ENCODE measurements at places on chromosomes 3 and 15. TPM values are rescaled to one million over a fixed set of nuclear protein-coding genes. Genes with fewer than 3 reads are reported as not detected.

- no peaks in the 10 kb centered on the region for H3K27me3 ChIP-seq
- no peak overlapping the region for H3K27ac ChIP-seq
- peaks cover 13% of the 10 kb centered on the region for H3K36me3 ChIP-seq
- H3K4me3 ChIP-seq = no peak overlapping the region
These were observed 39.6 kb upstream of the TKT start for GRCh38 chr3:53295410-53295809.

DNA sequence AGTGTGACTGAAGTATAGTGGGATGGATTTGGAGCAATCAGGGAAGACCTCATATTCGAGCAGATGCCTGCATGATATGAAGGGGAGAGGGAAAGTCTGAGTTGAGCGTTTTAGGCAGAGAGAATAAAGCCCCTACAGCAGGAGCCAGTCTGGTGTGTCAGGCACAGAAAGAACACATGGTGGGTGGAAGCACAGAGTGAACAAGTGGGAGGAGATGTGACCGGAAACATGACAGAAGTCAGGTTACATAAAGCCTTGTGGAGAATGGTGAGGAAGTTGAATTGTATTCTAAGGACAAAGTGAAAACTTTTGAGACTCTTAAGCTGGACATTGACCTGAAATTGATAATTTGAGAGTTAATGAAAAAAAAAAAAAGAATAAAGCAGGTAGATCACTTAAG lies 541.0 kb downstream of the PLOD2 start:
- no peaks in the 10 kb centered on the region for H3K27me3 ChIP-seq
- no peak overlapping the region for H3K27ac ChIP-seq
- no peak for DNase-seq
- H3K4me1 ChIP-seq = no peaks in the 10 kb centered on the region

- no peak overlapping the region for H3K4me3 ChIP-seq
- no peak for DNase-seq
- H3K4me1 ChIP-seq = no peaks in the 10 kb centered on the region
- peaks cover 3% of the 10 kb centered on the region for H3K27me3 ChIP-seq
- H3K36me3 ChIP-seq = no peaks in the 10 kb centered on the region
These were observed 13.8 kb downstream of the CLDN18 start for GRCh38 chr3:138023754-138024153.

- no peak overlapping the region for H3K4me3 ChIP-seq
- no peak for DNase-seq
- H3K4me1 ChIP-seq = peaks cover 11% of the 10 kb centered on the region
- no peak overlapping the region for H3K27ac ChIP-seq
These were observed 71.0 kb downstream of the SLMAP start for GRCh38 chr3:57826952-57827723.

DNA sequence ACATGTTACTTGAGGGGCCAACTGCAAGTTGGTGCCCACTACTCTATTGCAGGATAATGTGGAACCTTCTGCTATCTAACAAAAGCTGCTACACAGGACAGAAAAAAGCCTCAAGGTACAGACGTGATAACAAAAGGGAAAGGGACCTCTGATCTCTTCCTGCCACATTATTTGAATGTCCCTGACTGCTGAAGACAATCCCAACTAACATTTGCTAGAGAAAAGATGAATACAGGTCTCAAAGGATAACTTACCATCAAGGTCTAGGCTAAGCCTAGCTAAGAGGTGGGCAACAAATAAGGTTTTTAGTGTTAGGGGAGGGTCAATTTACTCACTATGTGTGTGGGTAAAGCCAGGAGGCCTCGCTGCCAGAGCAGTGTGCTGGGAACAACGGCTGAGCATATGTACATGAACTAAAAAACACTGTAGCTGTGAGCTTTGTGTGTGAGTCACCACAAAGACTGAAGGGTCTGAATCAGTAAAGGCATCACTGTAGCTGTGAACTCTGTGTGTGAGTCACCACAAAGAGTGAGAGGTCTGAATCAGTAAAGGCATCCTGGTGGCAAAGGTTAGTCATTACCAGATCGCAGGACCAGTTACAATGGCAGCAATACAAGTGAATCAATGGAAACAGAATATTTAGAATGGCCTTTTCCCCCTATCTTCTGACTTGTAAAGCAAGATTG lies 111.7 kb downstream of the LMLN start:
- peak overlapping the region; percentile 88 for H3K27ac ChIP-seq
- H3K4me3 ChIP-seq = no peak overlapping the region
- H3K27me3 ChIP-seq = peaks cover 7% of the 10 kb centered on the region
- no peaks in the 10 kb centered on the region for H3K36me3 ChIP-seq
- peak; percentile 73 for DNase-seq

- no peaks in the 10 kb centered on the region for H3K36me3 ChIP-seq
- H3K27me3 ChIP-seq = no peaks in the 10 kb centered on the region
These were observed 30.3 kb upstream of the SKIL start for GRCh38 chr3:170327040-170327808.

GRCh38 chr15:91853511-91853947 lies at the start of gene SLCO3A1:
Gene SLCO3A1, plus strand, starts transcription at chr15:91853708.
- no peaks in the 10 kb centered on the region for H3K36me3 ChIP-seq
- DNase-seq = peak; percentile 74
- peak within 1 kb of the TSS; percentile 78 for H3K4me3 ChIP-seq
- H3K27ac ChIP-seq = peak within 1 kb of the TSS; percentile 77
- peaks cover 64% of the 10 kb centered on the region for H3K4me1 ChIP-seq

GRCh38 chr3:183123891-183124290 lies 24.6 kb upstream of the MCCC1 start:
- no peaks in the 10 kb centered on the region for H3K27me3 ChIP-seq
- H3K4me3 ChIP-seq = no peak overlapping the region
- DNase-seq = no peak
- peaks cover 2% of the 10 kb centered on the region for H3K36me3 ChIP-seq
- peaks cover 6% of the 10 kb centered on the region for H3K4me1 ChIP-seq

DNA sequence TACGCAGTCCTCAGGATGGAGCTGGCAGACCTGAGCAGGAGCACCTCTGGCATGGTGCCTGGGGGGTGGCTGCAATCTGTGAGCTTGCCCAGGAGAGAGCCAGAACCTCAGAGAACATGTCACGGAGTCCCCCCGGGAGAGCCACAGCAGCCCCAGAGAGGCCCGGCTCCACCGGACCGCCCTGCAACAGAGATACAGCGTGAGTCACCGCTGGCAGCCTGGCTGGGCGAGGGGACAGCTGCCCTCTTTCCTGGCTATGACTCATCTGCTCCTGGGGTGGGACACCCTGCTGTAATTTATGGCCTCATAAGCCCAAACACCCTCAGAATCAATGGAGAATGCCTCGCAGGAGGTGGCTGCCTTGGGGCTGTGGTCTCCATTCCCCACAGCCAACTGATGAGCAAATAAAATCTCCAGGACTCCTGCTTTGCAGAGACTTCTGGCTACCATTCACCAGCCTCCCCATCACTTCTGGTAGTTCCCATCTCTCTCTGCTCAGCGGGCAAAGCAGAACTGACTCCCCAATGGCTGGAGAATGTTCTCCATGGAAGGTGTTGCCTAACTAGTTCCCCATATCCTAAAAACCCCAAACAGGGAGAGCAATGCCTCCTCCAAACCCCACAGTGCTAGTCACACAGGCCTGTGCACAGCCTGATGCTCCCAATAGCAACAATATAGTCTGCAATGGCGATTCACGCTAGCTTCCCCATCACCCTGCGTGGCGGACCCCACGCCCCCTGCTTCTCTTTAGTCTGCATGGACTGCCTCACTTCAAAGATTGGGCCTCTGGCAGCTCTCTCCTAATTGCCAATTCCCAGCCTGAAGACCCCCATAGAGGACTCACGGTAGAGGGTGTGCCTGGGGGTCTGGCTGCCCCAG lies 21.6 kb downstream of the ACSBG1 start:
- no peak overlapping the region for H3K4me3 ChIP-seq
- no peak overlapping the region for H3K27ac ChIP-seq
- DNase-seq = no peak

DNA sequence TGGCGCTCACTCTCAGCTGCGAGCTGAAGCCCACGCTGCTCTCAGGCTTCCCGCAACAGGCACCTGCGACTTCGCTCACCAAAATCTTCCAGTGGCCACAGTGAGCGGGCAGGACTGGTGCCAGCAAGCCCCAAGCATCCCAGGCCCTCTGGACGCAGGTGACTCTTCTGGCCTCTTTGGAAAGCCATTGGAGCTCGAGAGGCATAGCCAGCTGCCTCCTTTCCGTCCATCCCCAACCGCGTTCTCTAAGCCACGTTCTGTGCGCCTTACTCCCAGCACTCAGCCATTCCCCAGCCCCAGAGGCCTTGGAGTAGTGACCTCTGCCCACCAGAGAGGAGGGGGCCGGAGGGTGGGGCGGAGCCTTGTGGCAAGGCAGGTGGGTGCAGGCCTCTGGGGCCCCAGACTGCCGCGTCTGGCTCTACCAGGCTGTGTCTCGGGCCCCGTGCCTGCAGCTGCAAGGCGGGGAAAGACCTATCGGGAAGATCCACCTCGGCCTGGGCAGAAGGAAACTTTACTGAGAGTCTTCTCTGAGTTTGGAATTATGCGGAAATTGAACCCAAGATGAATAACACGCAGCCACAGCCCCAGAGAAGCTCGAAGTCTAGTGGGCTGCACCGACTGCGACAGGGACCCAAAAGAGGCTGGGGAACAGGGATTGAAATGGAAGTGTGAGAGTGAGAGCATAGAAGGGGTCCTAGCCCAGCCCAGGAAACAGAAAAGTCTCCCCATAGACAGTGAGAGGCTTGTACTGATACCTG lies 3.6 kb upstream of the SOX14 start:
- peaks cover 5% of the 10 kb centered on the region for H3K4me1 ChIP-seq
- no peaks in the 10 kb centered on the region for H3K36me3 ChIP-seq
- no peak overlapping the region for H3K4me3 ChIP-seq
- no peak overlapping the region for H3K27ac ChIP-seq
- peaks cover 51% of the 10 kb centered on the region for H3K27me3 ChIP-seq
- no peak for DNase-seq

DNA sequence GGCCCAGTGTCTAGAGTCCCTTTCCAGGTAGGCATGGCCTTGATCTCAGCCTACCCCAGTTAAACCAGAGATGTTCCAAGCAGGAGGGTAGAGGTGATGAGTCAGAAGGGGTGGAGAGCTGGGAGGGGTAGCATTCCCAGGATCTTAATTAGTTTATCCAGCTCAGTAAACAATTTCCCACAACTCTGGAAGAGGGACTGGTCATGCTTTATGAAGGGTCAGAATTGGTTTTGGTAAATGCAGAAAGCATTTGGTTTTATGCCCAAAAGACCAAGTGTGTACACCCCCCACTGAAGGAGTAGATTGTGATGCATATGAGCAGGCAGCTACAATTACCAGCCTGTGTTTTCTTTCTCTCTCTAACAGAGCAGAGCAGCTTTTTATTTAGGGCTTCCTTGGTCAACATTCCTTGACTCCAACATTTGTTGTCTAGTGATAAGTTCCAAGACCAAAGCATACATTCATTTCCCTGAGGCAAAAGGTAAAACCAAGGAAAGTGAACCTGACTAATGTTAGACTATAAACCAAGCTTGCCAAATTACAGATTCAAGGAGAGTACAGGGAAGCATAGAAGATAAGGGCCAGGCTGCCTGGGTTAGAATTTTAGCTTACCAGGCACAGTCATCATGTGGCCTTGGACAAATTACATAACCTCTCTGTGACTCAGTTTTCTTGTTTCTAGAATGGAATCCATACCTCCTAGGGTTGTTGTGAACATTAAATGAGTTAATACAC lies 17.6 kb downstream of the EXOSC7 start:
- no peak overlapping the region for H3K27ac ChIP-seq
- no peaks in the 10 kb centered on the region for H3K27me3 ChIP-seq
- no peak overlapping the region for H3K4me3 ChIP-seq
- H3K4me1 ChIP-seq = peaks cover 64% of the 10 kb centered on the region
- H3K36me3 ChIP-seq = peaks cover 37% of the 10 kb centered on the region
- no peak for DNase-seq

- no peaks in the 10 kb centered on the region for H3K27me3 ChIP-seq
- no peak overlapping the region for H3K4me3 ChIP-seq
- DNase-seq = no peak
- H3K27ac ChIP-seq = no peak overlapping the region
- H3K4me1 ChIP-seq = no peaks in the 10 kb centered on the region
These were observed 58.6 kb upstream of the SLITRK3 start for GRCh38 chr3:165254812-165255211.

GRCh38 chr15:28985691-28986090 lies 99.9 kb downstream of the APBA2 start:
- H3K4me1 ChIP-seq = peaks cover 11% of the 10 kb centered on the region
- DNase-seq = no peak
- H3K27ac ChIP-seq = no peak overlapping the region
- H3K36me3 ChIP-seq = no peaks in the 10 kb centered on the region
- no peaks in the 10 kb centered on the region for H3K27me3 ChIP-seq
- H3K4me3 ChIP-seq = no peak overlapping the region

DNA sequence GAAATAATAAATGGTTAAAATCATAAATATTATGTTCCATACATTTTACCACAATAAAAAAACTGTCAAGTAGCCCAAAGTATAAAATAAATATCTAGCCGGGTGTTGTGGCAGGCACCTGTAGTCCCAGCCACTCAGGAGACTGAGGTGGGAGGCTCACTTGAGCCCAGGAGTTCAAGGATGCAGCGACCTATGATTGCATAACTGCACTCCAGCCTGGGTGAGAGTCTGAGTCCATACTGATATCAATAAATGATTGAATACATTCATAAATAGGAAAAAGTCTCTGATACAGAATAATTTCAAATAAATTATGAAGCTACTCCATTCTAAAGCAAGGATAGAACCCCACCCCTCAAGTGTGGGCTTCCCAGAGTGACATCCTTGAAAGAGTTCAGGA lies 68.5 kb upstream of the GATA2 start:
- H3K4me1 ChIP-seq = peaks cover 8% of the 10 kb centered on the region
- no peak for DNase-seq
- H3K27ac ChIP-seq = no peak overlapping the region
- H3K4me3 ChIP-seq = no peak overlapping the region
- peaks cover 27% of the 10 kb centered on the region for H3K27me3 ChIP-seq

DNA sequence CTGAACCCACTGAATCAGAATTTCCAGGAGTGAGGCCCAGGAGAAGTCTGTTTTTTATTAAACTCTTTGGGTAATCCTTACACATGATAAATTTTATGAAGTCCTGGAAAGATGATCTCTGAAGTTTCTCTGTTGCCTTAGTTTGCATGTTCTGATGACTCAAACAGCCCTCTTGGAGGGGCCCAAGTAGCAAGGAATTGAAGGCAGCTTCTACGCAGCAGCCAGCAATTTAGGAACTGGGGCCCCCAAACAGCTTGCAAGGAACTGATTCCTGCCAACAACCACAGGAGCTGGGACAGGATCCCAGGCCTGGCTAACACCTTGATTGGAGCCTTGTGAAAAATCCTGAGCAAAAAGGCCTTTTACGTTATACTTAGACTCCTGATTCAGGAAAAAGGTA lies 5.4 kb upstream of the ACP3 start:
- H3K4me3 ChIP-seq = no peak overlapping the region
- DNase-seq = no peak
- H3K27ac ChIP-seq = no peak overlapping the region
- no peaks in the 10 kb centered on the region for H3K4me1 ChIP-seq
- H3K36me3 ChIP-seq = no peaks in the 10 kb centered on the region

GRCh38 chr15:38554354-38554753 lies 10.3 kb downstream of the RASGRP1 start:
- H3K4me3 ChIP-seq = peak overlapping the region; percentile 15
- peak overlapping the region; percentile 99 for H3K27ac ChIP-seq

- DNase-seq = no peak
- H3K27me3 ChIP-seq = no peaks in the 10 kb centered on the region
- H3K4me3 ChIP-seq = no peak overlapping the region
- peaks cover 3% of the 10 kb centered on the region for H3K4me1 ChIP-seq
- peaks cover 16% of the 10 kb centered on the region for H3K36me3 ChIP-seq
These were observed 78.7 kb downstream of the CHAC1 start for GRCh38 chr15:41032079-41032328.

GRCh38 chr3:145864336-145864735 lies 296.6 kb downstream of the PLOD2 start:
- H3K27ac ChIP-seq = no peak overlapping the region
- DNase-seq = no peak

The COX5A gene
- total RNA-seq = 322 TPM

The DUOXA2 gene
- total RNA-seq = not detected

The GPR160 gene
- total RNA-seq = 7.0 TPM

The NOX5 gene
- total RNA-seq = not detected

The TMCO5A gene
- not detected for total RNA-seq

The ALDH1A2 gene
- total RNA-seq = 0.19 TPM
